ENCODE measurements at places on chromosomes 3 and 15.

GRCh38 chr3:10758304-10759037 lies 57.6 kb upstream of the SLC6A11 start:
- no peak overlapping the region for H3K27ac ChIP-seq
- no peak overlapping the region for H3K4me3 ChIP-seq
- H3K27me3 ChIP-seq: peaks cover 60% of the 10 kb centered on the region
- H3K36me3 ChIP-seq: no peaks in the 10 kb centered on the region
- DNase-seq: peak; percentile 10

DNA sequence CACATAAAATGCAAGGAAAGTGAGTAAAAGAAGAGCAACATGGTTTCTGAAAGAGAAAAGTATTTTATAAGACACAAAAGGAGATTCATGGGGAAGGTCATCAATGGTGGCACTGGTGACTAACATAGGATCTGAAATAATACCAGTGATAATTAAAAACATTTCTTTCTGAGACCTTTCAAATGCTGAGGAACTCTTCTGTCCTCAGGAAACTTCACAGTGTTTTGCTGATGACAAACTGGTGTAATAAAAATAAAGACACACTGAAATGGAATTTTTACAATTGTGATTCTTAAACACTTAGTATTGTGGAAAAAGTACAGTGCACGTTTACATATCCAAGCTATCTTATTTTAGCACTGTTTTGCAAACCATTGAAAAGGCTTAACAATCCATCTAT lies 80.4 kb upstream of the ZBTB20 start:
- no peak overlapping the region for H3K27ac ChIP-seq
- DNase-seq: no peak
- H3K27me3 ChIP-seq: no peaks in the 10 kb centered on the region
- H3K36me3 ChIP-seq: no peaks in the 10 kb centered on the region
- H3K4me1 ChIP-seq: no peaks in the 10 kb centered on the region

DNA sequence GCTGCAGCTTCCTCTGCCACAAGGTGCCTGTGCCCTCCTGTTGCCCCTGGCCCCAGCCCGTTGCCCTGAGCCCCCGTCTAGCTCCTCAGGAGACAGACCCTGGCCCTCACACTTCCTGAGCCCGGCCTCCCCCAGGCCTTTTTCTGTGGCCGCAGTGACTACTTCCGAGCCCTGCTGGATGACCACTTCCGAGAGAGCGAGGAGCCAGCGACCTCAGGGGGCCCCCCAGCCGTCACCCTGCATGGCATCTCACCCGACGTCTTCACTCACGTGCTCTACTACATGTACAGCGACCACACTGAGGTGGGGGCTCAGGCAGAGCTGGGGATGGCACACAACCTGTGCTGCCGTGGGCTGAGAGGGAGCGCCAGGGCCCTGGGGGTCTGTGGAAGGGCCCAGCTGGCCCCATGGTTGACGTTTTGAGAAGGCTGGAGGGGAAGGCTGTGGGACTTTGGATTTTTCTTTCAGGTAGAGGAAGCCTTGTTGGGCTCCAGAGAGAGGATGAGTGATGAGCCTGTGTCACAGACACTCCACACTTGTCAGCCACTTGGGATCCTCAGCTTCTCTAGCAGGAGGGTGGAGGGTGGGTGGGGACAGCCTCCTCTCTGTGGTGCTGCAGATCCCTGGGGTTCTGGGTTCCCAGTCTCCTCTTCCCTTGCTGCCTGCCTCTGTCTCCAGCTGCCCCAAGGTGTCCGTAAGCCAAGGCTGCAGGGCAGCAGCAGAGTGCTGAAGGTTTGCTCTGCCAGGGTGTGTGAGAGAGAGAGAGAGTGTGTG lies 5.0 kb downstream of the ABTB1 start:
- no peak overlapping the region for H3K4me3 ChIP-seq
- peaks cover 9% of the 10 kb centered on the region for H3K36me3 ChIP-seq
- peaks cover 34% of the 10 kb centered on the region for H3K4me1 ChIP-seq
- DNase-seq: no peak

DNA sequence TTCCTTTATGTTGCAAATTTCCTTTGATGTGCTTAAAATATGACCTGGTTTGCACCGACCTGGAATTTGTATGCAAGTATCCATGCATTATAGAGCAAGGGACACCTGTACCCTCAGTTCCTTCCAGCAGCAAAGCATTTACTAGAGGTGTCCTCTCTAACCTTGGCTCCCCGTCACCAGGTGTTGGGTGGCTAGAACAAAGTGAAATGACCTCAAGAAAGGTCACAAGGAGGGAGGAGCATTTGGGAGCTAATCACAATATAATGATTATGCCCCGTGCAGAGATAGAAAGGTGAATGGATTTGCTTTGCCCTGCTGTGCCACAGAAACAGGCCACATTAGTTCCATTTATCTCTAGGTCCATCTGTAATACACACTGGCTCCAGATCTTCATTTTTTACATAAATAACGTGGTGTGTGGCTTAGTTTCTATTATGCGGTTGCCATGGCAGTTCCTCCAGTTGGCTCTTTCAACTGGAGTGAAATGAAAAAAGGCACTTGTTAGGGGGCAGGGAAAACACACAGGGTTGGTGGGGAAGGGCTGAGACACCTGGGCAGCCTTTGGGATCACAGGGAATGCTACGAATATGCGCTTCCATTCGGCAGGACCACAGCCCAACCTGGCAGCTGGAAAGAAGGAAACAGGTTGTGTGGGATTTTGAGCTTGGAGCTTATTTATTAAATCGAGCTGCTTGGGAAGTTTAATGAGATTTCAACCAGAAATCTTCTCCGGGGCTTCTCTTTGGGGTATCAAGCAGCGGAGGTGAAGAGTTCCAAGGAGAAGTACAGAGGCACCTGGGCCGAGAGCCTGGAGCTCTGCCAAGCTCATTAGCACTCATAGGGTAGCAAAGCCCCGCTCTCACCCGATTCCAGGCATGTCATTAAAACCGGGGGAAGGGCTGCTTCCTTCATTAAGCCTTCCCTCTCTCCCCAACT lies 233.5 kb upstream of the ST8SIA2 start:
- no peaks in the 10 kb centered on the region for H3K27me3 ChIP-seq
- no peak overlapping the region for H3K4me3 ChIP-seq
- H3K27ac ChIP-seq: peak overlapping the region; percentile 47
- H3K36me3 ChIP-seq: peaks cover 26% of the 10 kb centered on the region
- DNase-seq: no peak

DNA sequence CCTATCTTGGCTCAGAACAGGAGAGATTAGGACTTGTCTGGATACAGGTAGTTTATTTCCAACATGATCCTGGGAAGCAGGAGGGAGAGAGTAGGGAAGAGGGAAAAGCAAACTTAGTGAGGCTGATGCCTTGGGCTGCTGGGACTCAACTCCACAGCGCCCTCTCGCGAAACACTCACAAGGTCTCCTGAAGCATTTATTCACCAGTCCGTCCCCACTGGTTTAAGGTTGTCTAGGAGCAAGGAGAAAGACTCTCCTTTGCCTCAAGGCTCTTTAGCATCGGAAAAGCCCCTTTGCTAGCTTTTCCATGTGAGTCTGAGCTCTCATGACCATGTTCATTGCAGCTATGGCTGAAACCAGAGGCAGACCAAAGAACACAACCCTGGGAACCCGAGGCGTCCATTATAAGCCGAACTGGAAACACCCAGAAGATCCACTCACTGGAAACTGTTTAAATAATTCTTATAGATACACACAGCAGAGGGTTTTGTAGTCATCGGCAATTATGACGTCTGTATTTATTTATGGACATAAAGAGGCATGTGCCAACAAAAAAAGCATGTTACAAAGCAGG lies 244.5 kb downstream of the CD47 start:
- peak; percentile 4 for DNase-seq
- no peak overlapping the region for H3K4me3 ChIP-seq
- no peaks in the 10 kb centered on the region for H3K36me3 ChIP-seq
- H3K27ac ChIP-seq: no peak overlapping the region
- no peaks in the 10 kb centered on the region for H3K4me1 ChIP-seq
- peaks cover 13% of the 10 kb centered on the region for H3K27me3 ChIP-seq
